SK-N-SH (cell line): ENCODE measurements at places on chromosomes 1 and 21. TPM values are rescaled to one million over a fixed set of nuclear protein-coding genes. Genes with fewer than 3 reads are reported as not detected.

The SPRR2D gene
- polyA plus RNA-seq = not detected in 2 replicates

The BNIPL gene
- polyA plus RNA-seq = 0.12 and 0.16 TPM in 2 replicates

The KCNA3 gene
- polyA plus RNA-seq = 0.02 TPM in 1 of 2 replicates, not detected in the other

The SRGAP2 gene
- 18.2 and 19.3 TPM in 2 replicates for polyA plus RNA-seq

The MCOLN2 gene
- not detected in 2 replicates for polyA plus RNA-seq

The STYXL2 gene
- not detected in 2 replicates for polyA plus RNA-seq

DNA sequence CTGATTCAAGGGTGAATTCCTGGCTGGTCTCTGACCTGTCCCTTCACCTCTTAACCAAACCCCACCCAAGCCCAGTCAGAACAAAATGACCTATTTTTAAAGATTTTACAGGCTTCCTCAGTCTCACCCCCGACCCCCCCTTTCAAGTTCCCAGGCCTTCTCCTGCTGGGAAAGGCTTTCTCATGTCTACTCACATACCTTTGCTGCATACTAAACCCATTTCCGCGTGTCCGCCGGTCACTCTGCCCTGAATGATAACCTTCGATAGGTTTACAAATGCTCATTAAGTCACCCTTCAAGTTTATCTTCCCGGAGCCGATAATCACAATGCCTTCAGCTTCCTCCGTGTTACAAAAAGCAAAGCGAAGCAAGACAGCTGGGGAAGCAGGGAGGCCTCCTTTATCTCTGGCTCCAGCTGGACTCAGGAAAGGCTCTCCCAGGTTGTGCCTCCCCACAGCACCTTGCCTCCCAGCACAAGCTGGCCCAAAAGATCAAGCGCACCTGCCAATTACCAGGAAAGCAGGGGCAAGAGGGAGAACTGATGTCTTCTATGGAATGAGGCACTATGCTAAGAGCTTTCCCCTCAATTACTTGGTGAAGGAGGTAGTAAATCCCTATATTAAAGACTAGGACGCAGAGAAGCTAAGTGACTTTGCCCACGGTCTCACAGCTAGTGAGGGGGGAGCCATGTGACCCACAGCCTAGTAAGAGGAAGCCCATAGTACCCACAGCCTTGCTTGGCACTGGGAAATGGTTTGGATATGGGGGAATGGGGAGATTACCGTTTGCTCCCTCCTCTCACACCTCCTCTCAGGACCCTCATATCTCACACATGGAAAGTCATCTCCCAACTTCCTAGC, 15.9 kb downstream of the SMIM12 start:
- DNase-seq = no peak

DNA sequence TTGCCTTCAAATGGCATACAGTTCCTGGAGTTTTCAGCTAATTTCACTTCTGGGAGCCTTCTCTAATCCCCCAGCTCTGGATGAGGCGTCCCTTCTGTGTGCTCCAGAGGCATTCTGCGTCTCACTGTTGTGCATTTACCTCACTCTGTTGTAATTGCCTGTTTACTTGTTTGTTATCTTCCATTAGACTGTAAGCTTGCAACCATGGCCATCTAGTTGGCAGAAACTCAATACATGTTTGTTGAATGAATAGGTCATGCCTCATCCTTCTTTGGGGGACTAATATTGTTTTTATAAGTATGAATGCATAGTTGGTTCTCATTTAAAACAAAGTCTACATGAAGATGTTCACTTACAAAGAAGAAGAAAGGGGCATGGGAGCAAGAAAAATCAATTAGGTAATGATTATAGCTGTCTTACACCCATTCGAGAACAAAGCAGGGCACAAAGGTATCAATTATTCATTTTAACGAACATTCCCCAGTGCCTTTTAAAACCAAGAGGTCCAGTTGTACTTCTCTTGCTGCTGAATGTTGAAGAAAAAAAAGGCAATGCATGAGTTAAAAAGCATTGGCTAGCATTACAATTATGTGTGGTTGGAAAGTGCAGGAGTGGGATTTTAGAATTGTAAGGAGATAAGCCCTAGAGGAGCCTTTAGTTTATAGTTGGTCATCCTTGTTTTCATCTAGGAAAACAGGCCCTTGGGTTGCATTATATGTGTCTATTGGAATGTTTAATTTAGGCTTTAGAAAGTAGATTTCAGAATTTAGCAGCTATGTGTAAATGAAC, 6.0 kb downstream of the RGL1 start:
- DNase-seq = no peak

GRCh38 chr1:91731815-91732214, 154.1 kb downstream of the TGFBR3 start:
- no peak for DNase-seq

DNA sequence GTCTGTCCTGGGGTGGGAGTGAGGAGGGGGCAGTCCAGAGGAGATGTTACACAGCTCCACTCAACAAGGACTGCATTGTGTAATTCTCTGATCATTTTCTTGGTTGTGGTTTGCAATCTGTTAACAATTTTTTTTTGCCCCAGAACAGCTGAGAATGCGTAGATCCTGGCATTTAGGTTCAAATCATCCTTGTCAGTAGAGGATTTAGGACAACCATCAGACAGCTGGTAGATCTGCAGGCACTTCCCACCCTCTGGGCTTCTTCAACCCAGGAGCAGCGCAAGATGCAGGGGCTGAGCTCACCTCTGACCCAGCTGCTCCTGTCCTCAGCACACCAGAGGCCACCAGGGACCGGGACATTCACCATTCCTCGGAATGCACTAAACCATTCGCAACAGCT, 13.5 kb downstream of the BCAR3 start:
- no peak for DNase-seq

DNA sequence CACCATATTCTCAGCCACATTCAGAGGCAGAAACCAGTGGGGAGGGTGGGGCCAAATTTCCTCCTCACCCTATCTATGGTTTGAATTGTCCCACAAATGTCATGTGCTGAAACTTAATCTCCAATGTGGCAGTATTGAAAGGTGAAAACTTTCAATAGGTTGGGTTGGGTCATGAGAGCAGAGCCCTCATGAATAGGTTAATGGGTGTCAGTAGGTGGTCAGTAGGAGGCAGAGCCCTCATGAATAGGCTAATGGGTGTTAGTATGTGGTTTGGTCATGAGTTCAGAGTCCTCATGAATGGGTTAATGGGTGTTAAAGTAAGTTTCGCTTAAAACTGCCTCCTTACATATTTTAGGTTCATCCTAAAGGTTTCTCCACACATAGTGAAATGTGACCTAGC, 170.0 kb downstream of the FCRL5 start:
- DNase-seq = no peak

- DNase-seq = no peak
Measured at GRCh38 chr1:18948048-18948912, 8.2 kb downstream of the IFFO2 start.
